Psoas muscle (tissue), 8 donors: ENCODE measurements at places on chromosomes 12 and 14. TPM values are rescaled to one million over a fixed set of nuclear protein-coding genes. Genes with fewer than 3 reads are reported as not detected.

The GUCY2C gene
- total RNA-seq = 0.11 TPM

The DDX55 gene
- total RNA-seq = 6.4 TPM

The CLEC2A gene
- not detected for total RNA-seq

The FAR2 gene
- 1.9 TPM for total RNA-seq

The SLC6A12 gene
- 0.67 TPM for total RNA-seq

The KRT3 gene
- not detected for total RNA-seq

The KIF26A gene
- 1.8 TPM for total RNA-seq

The LBHD2 gene
- total RNA-seq = not detected

The CCDC197 gene
- total RNA-seq = 3.1 TPM

The ABHD12B gene
- total RNA-seq = not detected

The POMT2 gene
- 57.5 TPM for total RNA-seq

The PTHLH gene
- 0.54 TPM for total RNA-seq

The TESPA1 gene
- not detected for total RNA-seq

The VDR gene
- total RNA-seq = 2.5 TPM

The ACOT4 gene
- 0.25 TPM for total RNA-seq

The KLHDC1 gene
- 7.6 TPM for total RNA-seq

The PAPLN gene
- 0.57 TPM for total RNA-seq

The TPH2 gene
- not detected for total RNA-seq

The IL31 gene
- not detected for total RNA-seq

The WDHD1 gene
- 1.1 TPM for total RNA-seq

The NR2C1 gene
- total RNA-seq = 19.9 TPM

The CLEC1B gene
- not detected for total RNA-seq

The HCAR2 gene
- total RNA-seq = not detected

The FAM90A1 gene
- not detected for total RNA-seq

The RND1 gene
- 0.15 TPM for total RNA-seq

The OR4K5 gene
- not detected for total RNA-seq

The DPF3 gene
- 25.3 TPM for total RNA-seq

The TBC1D30 gene
- total RNA-seq = 0.40 TPM

The ARHGEF40 gene
- 18.7 TPM for total RNA-seq

The SLC8A3 gene
- 18.0 TPM for total RNA-seq

The DENND5B gene
- total RNA-seq = 24.3 TPM

The BCL2L14 gene
- total RNA-seq = not detected

The TRMT61A gene
- total RNA-seq = 12.7 TPM

The NPFF gene
- total RNA-seq = not detected
